NCI-H774 (cell line): ENCODE measurements at places on chromosomes 6 and 20.

GRCh38 chr6:28003661-28004060, 46.6 kb downstream of the OR2B6 start:
- DNase-seq: peak; percentile 11

DNA sequence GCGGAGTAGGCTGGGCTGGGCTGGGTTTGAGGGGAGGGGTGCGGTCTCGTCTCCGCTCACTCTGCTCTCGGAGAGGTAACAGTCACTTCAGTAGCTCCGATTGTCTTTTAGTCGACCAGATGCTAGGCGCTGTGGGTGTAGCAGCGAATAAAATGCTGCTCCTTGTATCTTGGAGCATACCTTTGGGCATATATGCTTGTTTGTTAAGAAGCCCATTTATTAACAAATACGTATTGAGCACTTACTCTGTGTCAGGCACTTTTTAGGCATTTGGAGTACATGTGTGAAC, 545 bp downstream of the ACTR5 start:
- no peak for DNase-seq

DNA sequence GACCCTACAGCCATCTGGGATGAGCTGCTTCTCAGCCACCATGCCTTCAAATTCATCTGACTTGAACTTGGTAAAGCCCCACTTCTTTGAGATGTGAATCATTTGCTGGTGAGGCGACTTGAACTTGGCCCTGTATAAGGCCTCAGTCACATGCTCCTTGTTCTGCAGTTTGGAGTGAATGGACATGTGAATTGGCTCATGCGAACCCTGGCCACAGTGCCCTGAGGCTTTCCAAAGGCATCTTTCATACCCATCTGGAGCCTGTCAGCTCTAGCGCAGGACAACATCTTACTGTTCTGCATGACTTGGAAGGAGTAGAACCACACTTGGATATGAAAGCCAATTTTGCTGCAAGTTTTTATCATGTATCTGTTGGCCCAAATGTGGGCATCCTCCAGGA, 244.0 kb upstream of the FAM83B start:
- no peak for DNase-seq

GRCh38 chr20:25356271-25356933, 34.2 kb downstream of the ABHD12 start:
- DNase-seq: no peak

DNA sequence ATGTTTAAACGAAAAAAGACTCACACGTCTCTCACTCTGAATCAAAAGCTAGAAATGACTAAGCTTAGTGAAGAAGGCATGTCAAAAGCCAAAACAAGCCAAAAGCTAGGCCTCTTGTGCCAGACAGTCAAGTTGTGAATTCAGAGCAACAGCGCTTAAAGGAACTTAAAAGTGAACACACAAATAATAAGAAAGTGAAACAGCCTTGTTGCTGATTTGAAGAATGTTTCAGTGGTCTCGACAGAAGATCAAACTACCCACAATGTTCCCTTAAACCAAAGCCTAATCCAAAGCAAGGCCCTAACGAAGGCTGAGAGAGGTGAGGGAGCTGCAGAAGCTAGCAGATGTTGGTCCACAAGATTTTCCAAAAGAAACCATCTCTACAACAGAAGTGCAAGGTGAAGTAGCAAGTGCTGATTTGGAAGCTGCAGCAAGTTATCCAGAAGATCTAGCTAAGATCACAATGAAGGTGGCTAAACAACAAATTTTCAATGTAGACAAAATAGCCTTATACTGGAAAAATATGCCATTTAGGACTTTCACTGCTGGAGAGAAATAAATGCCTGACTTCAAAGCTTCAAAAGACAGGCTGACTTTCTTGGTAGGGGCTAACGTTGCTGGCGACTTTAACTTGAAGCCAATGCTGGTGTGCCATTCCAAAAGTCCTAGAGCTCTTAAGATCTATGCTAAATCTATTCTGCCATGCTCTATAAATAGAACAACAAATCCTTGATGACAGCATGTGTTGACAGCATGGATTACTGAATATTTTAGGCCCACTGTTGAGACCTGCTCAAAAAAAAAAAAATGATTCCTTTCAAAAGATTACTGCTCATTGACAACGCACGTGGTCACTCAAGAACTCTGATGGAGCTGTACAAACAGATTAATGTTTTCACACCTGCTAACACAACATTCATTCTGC, 40.3 kb downstream of the SEC63 start:
- DNase-seq: no peak

GRCh38 chr6:14618759-14619418, 501.3 kb downstream of the CD83 start:
- DNase-seq: no peak

GRCh38 chr20:62269871-62270270, 31.6 kb downstream of the OSBPL2 start:
- DNase-seq: no peak

- DNase-seq: no peak
These were observed 194.8 kb downstream of the SLC35F1 start for GRCh38 chr6:118101831-118102345.

DNA sequence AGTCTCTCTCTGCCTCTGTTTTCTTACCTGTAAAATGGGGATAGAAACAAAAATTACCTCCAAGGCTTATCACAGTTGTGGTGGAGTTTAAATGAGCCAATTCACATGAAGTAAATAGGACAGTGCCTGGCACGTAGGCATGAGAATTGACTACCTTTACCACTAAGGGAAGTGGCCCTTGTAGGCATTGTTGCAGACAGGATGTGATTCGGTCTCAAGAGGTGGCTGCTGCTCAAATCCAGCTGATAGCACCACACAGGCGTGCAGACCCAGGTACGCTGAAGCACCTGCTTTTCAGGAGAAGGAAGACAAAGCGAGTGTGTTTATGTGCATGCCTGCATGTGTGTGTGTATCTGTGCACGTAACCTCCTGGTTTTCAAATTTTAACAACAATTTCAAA, 108.6 kb downstream of the EYA2 start:
- DNase-seq: peak; percentile 59

- no peak for DNase-seq
These were observed 1223.6 kb upstream of the GJE1 start for GRCh38 chr6:140909156-140909555.

DNA sequence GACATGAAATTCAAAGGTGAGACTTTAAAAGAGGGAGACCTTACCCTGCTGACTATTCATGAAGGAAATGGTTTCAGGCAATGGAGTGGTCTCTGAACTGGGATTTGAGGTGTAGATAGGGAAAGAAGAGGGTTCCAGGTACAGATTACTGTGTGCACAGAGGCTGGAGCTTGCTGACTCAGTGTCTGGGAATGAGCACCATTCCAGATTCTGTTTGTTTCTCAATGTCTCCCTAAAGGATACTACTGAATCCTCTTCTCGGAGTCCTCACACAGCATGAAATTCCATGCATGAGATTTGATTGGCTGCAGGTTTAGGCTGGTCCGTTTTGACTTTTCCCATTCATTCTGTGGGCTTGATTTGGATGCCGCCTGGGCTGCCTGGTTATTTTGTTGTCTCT, 49.0 kb downstream of the PPP1R14C start:
- DNase-seq: no peak

DNA sequence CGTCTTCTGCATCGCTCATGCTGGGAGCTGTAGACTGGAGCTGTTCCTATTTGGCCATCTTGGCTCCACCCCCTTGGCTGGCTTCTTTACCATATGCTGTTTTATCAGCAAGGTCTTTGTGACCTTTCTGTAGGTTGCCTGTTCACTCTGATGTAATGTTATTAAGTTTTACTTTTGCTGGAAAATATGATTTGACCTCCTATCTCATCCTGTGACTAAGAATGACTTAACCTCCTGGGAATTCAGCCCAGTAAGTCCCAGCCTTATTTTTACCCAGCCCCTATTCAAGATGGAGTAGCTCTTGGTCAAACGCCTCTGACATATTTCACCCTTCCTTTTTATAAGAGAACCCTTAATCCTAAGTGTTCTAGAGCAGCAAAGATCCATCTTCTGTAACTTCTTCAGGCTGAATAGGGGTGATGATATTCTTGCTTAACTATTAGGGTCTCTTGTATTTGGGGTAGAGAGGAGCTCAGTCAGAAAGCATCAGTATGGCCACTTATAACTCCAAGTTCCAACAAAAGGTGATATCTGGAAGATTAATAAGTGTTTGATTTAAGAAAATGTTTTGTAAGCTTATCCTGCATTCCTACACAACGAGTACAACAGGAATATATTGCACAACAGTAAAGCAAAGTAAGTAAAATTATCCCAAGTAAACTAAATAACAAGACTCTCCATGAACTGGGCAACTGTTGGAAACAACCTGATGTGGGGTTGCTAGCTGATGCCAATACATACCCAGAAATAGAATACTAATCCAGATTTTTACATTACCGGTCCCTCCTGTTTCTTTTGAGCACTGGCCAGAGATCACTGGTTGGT, 23.1 kb upstream of the HMGN3 start:
- DNase-seq: no peak

DNA sequence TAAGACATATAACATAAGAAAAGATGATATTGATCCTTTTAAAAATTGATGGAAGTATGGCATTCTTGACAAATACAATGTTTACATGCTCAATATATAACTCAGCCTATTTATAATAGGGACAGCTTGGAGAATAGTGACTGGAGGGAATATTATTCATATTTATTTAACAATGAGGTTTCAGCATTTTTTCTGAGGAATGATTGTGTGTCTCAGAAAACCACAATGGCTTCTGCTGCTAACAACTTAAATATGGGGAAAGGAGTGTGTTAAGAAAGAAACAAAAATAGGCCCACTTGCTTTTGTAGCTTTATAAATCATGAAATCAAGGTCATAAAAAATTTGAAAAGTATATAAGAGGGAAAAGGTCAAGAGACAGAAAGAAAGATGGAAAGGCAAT, 163.2 kb upstream of the TBX18 start:
- no peak for DNase-seq

DNA sequence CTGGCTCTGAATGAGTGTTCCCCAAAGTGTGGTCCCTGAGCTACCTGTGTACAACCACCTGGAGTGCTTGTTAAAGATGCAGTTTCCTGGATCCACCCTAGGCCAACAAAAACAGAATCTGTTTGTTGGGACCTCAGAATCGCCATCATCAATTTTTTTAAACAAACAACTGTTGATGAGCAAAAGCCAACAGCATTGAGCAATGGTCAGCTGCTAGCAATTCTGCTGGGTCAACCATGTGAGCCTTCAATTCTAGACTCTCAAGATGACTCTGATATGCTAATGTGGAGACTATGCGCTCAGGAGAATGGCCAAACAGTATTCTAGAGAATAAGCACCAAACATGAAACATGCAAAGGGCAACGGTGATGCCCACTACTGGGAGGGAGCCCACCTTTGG, 64.4 kb upstream of the IYD start:
- DNase-seq: no peak

- DNase-seq: no peak
These were observed 134.0 kb upstream of the DTNBP1 start for GRCh38 chr6:15796844-15797243.

GRCh38 chr6:38831865-38832264, 116.8 kb downstream of the DNAH8 start:
- DNase-seq: no peak

- no peak for DNase-seq
These were observed 78.1 kb downstream of the PRDM1 start for GRCh38 chr6:106163966-106164877.
